ENCODE measurements at places on chromosomes 11 and 22.

DNA sequence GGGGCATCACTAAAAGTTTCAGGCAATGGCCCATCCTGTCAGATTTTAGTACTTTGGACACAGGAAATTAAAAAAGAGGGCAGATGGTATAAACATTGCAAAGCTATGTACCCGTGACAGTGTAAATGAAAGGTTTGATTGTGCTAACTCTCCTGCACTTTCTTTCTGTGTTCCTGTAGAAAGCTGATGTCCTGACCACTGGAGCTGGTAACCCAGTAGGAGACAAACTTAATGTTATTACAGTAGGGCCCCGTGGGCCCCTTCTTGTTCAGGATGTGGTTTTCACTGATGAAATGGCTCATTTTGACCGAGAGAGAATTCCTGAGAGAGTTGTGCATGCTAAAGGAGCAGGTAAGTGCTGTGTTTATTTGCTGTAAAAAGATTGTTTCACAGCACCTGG, 10.3 kb downstream of the CAT start:
- no peak for DNase-seq

DNA sequence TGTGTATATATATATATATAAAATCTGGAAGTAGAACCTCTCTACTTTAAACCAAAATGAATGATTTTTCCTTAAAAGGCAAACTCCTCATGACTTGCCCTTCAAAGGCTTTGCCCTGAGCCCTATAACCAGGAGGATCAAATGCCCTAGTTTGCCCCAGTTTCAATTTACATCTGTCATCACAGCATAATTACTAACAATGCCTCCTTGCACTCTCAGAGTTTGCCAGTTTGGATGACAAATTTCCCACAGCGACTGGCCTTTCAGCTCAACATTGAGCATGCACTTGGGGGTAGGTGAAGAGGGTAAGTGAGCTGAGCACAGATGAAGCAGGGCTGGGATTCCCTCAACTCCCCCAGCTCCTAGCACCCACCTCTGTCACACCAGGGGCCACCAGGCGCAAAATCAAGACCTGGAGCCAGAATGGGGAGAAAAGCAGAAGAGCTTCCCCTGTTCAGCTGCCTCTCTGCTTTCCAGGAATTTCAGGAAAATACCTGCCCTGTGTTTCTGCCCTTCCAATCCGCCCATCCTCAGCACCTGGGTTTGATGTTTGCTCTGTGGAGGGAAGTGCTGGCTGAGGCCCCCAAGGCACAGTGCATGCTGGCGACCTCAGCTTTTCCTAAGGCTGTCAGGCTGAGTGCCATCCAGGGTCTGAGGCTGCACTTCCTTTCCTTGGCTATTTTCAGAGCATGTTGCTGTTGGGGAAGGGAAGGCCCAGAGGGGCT, 67.5 kb downstream of the ADAMTS15 start:
- DNase-seq, result no peak

GRCh38 chr11:12381875-12382274, 4.5 kb downstream of the PARVA start:
- DNase-seq, result no peak

GRCh38 chr11:1340111-1340510, 30.7 kb upstream of the TOLLIP start:
- DNase-seq, result no peak

- no peak for DNase-seq
These were observed 24.0 kb upstream of the PRR5 start for GRCh38 chr22:44677871-44678555.

GRCh38 chr11:108592591-108593213, 866 bp downstream of the EXPH5 start:
- DNase-seq, result no peak

- no peak for DNase-seq
These were observed 2.0 kb downstream of the DAGLA start for GRCh38 chr11:61682093-61682732.

DNA sequence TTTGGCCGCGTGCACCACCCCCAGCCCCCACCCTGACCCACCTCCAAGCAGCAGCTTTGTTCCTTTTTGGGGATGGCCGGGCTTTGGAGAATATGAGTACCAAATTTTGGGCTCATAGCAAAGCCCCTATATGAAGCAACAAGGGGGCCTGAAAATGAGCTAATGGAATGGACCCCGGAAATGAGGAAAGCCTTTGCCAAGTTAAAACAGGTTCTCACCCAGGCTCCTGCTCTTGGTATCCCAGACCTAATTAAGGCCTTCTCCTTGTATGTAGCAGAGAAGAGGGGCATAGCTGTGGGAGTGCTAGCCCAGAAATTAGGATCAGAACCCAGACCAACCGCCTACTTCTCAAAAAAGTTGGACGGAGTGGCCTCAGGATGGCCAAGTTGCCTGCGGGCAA, 87.0 kb downstream of the PIWIL4 start:
- DNase-seq, result no peak

DNA sequence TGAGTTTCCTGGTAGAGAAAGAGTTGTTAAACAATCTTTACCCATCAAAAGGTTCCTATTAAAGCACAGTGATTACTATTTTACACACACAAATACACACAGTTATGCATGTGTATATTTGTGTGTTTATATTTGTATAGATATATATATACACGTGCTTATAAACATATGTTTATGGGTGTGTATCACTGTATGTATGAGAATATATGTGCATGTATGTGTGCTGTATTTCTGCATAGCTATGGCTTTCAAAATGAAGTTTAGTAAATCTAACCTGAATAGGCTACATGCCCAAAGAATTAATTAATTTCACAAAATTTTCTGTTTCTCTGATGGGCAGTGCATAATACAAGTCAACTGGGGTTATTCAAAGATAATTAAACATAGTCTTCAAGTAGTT, 723.1 kb upstream of the KIRREL3 start:
- no peak for DNase-seq

DNA sequence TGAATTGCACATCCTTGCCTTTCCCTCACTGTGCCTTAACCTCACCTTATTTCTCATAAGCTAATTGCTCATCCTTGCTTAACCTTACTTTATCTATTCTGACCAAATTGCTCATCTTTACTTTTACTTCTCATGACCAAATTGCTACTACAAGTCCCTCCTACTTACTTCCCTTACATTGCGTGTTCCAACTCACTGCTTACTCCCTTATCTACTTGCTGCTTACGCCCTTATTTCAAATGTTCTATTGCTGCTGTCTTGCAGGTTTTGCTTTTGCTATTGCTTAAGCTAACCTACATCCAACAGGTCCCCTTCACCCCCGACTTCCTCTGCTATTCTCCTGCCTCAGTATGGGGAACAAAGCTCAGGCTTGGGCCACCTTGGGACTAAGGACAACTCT, 8.0 kb downstream of the OR8B2 start:
- no peak for DNase-seq

GRCh38 chr11:120547316-120547715, 35.8 kb downstream of the GRIK4 start:
- no peak for DNase-seq
